ENCODE measurements at places on chromosomes 7 and 10. TPM values are rescaled to one million over a fixed set of nuclear protein-coding genes. Genes with fewer than 3 reads are reported as not detected.

DNA sequence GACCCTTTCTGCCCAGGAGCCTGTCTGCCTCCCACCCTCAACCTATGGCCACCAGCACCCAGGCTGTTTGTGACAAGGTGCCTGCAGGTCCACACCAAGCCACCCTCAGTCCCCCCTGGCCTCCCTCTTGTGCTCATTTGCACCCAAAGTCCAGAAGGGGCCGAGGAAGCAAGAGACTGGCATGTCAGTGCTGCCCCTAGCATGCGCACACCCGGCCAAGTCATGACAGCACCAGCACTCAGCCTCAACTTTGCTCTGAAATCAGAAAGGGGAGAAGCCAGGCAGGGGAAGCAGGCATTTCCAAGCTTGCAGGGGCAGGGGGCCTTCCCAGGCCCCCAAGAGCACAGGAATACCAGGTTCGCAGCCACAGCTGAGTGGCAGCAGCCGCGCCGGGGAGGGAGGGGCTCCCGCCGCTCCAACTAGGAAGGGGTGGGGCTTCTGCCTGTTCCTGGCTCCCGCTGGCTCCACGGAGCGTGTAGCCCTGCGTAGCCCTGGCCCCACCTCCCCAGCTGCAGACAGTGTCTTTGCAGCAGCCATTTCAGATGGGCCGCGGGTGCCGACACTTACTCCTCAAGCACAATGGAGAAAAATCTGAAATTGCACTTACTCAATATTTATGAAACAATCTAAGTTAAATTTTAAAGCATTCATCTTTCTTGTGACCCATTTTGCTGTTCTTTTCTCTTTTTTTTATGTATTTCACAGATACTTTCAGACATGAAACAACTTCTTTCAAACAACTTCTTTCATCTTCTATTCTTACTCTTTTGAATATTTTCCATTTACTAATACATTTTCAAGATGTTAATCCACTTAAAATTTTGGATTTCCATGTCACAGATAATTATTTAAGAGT, 54.9 kb upstream of the ABCB5 start:
- DNase-seq = no peak

- DNase-seq = no peak
Observed at GRCh38 chr7:3109311-3109915, 65.7 kb upstream of the CARD11 start.

DNA sequence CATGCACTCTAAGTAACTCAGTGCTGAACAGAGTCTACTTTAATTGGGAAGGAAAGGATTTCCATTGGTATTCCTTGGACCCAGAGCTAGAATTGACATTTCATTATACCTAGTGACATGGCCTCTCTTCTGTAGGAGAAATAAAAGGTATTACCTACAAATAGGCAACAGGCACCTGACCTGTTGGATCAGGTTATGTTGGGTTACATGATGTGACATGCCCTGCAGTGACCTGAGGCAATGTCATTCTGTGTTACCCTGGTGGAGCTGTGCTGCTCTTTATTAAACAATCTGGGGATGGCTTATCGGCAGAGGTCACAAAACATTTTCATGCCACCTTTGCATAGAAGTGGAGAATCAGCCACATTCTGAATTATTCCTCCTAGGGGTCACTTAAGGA, 427.7 kb downstream of the MDFIC start:
- DNase-seq = no peak

DNA sequence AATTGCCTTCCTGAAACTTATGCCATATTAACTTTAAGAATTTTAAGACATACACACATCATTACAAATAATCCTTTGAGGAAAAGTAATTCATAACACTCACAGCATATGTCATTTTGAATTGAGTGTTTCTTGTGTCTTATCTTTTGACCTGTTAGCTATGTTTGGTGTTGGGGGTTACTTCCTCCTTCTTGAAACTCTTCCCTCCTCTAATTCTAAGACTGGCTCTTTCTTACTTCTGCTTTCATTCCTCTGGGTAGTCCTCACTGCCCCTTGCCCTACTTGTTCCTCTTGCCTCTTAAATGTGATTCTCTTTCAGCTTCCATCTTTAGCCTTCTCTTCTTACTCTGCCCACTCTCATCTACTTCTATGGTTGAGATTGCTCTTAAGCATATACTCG, 28.3 kb upstream of the PIP4K2A start:
- DNase-seq = no peak

DNA sequence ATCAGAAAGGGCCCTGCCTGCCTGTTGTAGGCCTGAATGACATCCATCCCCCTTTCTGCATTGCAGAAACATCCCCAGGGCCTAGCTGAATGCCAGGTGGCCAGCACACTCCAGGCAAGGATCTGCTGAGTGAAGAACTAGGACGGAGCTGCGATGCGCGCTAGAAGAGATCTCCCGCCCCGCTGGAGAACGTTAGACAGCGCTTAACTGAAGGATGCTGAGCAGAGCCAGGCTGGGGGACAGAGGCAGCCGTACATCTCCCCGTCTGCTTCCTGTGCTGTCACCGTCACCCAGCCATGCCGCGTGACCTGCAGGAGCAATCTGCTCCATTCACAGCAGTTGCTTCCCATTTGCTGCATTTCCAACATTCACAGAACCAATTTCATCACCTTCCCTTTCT, 73.3 kb downstream of the FAM53B start:
- DNase-seq = no peak

GRCh38 chr7:129167817-129168216, 20.6 kb upstream of the SMO start:
- DNase-seq = no peak

The ZNF425 gene
- 5.0 TPM for total RNA-seq

DNA sequence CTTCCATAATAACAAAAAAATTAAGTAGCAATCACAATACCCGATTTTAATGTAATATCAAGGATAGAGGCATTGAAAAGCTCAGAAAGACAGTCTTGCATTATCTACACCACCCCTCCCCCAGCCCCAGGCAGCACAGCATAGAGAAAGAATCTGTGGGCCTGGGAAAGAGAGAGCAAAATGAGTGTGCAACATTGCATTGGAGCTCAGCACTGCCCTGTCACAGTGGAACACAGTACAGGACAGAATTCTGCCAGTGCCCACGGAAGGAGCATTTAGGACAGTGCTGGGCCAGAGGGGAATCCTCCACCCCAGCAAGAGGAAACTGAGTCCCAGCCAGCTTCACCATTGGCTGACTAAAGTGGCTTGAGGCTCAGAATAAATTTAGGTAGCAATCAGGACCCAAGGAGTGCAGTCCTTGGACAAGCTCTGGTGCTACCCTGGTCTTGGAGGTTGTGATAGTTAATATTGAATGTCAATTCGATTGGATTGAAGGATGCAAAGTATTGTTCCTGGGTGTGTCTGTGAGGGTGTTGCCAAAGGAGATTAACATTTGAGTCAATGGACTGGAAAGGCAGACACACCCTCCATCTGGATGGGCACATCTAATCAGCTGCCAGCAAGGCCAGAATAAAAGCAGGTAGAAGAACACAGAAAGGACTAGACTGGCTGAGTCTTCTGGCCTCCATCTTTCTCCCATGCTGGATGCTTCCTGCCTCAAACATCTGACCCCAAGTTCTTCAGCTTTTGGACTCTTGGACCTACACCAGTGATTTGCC, 234.4 kb downstream of the ANK3 start:
- no peak for DNase-seq

GRCh38 chr7:150417239-150417638, 33.2 kb upstream of the GIMAP8 start:
- DNase-seq = no peak

GRCh38 chr10:12808014-12808613, 193.4 kb downstream of the CCDC3 start:
- DNase-seq = no peak

DNA sequence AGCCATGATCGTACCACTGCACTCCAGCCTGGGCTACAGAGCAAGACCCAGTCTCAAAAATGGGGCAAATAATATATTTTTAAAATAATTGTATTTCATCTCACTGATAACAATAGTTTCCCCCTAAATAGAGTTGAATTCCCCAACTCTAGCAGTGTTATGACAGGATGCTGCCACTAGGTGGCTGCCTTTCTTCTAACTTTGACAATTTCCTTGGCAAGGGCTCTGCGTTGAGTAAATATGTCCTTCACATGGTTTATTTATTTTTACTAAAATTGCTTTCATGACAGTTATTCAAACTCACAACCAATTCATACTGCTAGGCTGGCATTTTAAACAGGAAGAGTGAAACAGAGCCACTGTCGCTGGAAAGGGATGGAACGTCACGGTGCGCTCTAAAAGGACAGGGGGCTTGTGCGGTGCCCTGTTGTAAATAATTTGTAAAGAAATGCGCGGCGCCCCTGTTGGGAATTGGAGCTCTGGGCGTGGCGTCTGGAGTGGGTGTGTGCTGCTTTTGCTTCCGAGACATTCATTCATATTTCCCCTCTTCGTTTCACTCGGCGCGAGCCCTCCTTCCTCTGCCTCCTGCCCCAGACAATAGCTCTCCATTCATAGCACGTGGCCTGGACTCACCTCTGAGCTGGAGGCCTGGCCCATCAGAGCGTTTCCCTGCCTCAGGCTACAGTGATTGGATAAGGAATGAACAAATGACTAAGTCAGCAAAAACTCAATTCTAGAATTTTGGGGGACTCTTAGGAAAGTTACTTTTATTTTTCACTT, 20.5 kb upstream of the PITRM1 start:
- DNase-seq = no peak
